ENCODE measurements at places on chromosomes 7 and 10.

DNA sequence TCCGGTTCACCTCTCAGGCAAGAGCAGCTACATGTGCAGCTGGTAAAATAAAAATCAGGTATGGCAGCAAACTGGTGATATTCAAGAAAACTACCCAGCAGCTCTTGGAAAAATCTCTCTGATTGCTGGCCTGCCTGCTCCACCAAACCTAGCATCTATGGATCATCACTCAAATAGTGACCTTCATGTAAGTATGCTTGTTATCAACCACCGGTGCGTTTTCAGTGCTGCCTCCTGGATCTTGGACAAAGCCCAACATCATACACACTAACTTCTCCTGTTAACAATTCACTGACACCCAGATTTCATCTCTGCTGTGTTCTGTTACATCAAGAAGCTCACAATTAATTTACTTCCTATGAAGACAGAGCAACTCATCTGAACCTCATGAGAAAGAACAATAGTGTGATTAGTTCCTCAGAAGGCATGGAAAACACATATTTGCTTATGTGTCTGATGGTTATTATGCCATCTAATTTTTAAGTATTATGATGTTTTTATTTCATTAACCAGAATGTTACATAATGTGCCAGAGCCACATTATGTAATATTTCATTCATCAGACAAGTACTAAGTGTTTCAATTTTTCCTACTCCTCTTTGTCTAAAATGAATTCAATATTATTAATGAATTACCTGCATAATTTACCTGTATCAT, 8.8 kb downstream of the CDK6 start:
- no peak for DNase-seq

- peak; percentile 90 for DNase-seq
Observed at GRCh38 chr10:86971232-86971991, 3.1 kb downstream of the ADIRF start.

GRCh38 chr10:62230344-62231121, 38.1 kb downstream of the RTKN2 start:
- no peak for DNase-seq

GRCh38 chr7:49805371-49806007, 32.1 kb downstream of the VWC2 start:
- DNase-seq, result no peak

GRCh38 chr10:133180965-133181639, 21.1 kb downstream of the KNDC1 start:
- no peak for DNase-seq

Data from activated T-helper 1 cell treated with Interleukin-2 at 50 U/mL for 16 hours (primary cell).